ENCODE measurements at places on chromosomes 16 and 17.

- no peak for DNase-seq
Measured at GRCh38 chr16:51034481-51035109, 116.5 kb downstream of the SALL1 start.

- DNase-seq, result peak; percentile 78
Measured at GRCh38 chr16:84738255-84739038, 38.6 kb downstream of the USP10 start.

GRCh38 chr17:67773246-67773645 lies 52.1 kb upstream of the BPTF start:
- no peak for DNase-seq

DNA sequence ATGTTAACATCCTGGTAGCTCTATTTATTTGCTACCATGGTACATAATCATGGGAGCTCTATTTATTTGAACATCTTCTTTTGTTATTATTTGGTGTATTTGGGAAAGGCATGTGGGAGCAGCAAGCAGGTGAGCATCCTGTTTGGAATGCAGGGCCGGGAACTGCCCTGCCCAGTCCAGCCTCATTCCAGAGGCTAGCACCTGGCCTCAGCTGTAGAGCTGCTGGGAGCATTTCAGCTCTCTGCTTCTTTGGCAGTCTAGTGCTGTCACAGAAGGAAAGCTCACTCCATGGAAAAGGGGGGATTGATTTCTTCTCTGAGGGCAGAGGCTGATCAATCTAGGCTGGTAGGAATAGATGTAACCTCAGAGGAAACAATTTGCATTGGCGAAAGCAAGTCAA lies 112.5 kb downstream of the WWOX start:
- DNase-seq, result no peak

DNA sequence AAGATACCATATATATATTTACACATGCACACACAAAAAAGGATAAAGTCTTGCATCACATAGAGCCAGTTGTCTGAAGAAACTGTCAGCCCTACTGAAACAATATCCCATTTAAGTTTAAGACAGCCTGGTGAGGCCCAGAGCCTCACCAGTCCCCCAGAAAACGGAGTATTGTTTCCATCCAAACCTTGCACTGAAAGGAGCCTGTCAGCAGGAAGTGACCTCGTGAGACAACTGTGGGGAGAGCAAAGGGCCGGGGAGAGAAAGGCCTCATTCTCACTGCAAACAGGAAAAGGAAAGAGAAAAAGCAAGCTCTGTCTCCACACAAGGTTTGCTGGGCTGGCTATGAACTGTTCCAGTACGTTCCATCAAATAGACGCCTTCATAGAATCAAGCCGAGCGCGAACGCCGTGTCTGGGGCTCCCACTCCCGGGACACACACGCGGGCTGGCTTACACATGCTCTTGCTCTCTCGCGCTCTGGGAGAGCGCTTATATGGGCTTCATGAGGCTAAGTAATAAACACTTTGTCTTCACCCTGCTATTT lies 44.4 kb upstream of the ZFHX3 start:
- no peak for DNase-seq
